PC-9 (cell line): ENCODE measurements at places on chromosomes 1 and 21. TPM values are rescaled to one million over a fixed set of nuclear protein-coding genes. Genes with fewer than 3 reads are reported as not detected.

Gene H6PD
- total RNA-seq = 31.1 and 43.9 TPM in 2 replicates

Gene RORC
- 0.35 and 0.70 TPM in 2 replicates for total RNA-seq

DNA sequence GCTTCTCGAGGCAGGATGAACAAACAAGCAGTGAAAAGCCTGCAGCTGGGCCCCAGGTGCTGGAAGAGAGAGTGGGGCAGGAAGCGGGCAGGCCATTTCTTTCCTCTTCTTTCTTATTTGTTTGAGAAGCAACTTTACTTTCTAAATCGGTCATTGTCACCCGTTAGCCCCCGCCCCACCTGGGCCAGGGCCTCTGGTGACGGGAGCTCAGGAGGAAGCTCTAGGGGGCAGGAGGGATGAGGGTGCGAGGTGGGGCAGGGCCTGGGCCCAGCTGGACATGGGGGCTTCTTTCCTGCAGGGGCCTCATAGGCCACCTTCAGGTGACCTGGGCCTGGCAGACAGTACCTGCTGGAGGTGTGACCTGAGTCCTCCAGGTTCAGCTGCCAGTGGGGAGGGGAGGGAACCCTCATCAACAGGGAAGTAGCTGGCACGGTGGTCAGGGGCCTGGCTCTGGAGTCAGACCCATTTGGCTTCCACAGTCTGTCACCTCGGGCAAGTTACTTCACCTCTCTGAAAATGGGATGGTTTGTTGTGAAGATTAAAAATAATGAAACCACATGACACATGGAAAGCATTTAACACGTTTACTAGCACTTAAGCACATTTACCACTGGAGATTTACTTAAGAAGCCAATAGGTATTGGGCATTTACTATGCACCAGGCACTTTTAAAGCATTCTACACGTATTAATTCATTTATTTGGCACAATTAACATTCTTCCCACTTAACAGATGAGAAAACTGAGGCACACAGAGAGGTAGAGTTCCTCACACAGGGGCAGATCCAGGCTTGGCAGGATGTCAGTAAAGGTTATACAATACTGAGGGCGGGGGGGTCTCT is 54.1 kb upstream of the ID3 start:
- no peak overlapping the region for H3K4me3 ChIP-seq
- no peak overlapping the region for H3K27ac ChIP-seq
- no peaks in the 10 kb centered on the region for H3K4me1 ChIP-seq
- no peaks in the 10 kb centered on the region for H3K27me3 ChIP-seq

GRCh38 chr1:171226747-171227370 is 21.4 kb upstream of the FMO1 start:
- H3K4me3 ChIP-seq = no peak overlapping the region
- H3K36me3 ChIP-seq = no peaks in the 10 kb centered on the region
- H3K4me1 ChIP-seq = no peaks in the 10 kb centered on the region
- no peak for DNase-seq

GRCh38 chr21:39637197-39637970 is 24.6 kb downstream of the B3GALT5 start:
- H3K27ac ChIP-seq = no peak overlapping the region
- DNase-seq = no peak
- H3K36me3 ChIP-seq = no peaks in the 10 kb centered on the region
- H3K4me3 ChIP-seq = no peak overlapping the region

GRCh38 chr21:17793246-17794123 is 25.7 kb downstream of the C21orf91 start:
- no peak overlapping the region for H3K4me3 ChIP-seq
- H3K4me1 ChIP-seq = no peaks in the 10 kb centered on the region; the same call in 1 of the 2 replicates
- no peak for DNase-seq
- no peak overlapping the region for H3K27ac ChIP-seq
- peaks cover 14% of the 10 kb centered on the region; the same call in 1 of the 2 replicates for H3K36me3 ChIP-seq

Gene RGS18
- not detected in 2 replicates for total RNA-seq

DNA sequence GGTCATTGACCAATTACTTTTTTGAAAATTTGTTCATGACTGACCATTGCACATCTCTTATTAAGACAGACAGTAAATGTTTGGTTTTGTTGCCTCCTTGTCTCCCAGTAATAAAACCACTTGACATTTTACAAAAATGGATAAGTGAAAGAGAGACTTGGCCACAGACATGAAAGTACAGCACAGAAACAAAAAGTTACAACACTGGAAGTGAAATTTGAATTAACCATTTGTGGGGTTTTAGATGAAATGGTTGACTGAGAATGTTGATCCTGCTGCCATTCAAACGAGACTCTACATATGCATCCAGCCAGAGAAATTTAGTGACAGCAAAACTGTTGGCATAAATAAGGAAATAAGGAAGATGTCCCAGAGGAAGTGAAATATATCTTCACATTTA is 79.3 kb upstream of the B3GALT2 start:
- no peaks in the 10 kb centered on the region for H3K36me3 ChIP-seq
- H3K27ac ChIP-seq = no peak overlapping the region
- no peak overlapping the region for H3K4me3 ChIP-seq
- no peak for DNase-seq
- H3K27me3 ChIP-seq = no peaks in the 10 kb centered on the region

- no peaks in the 10 kb centered on the region for H3K27me3 ChIP-seq
- H3K4me3 ChIP-seq = no peak overlapping the region
- no peak overlapping the region for H3K27ac ChIP-seq
- DNase-seq = no peak
- peaks cover 28% of the 10 kb centered on the region for H3K4me1 ChIP-seq
- no peaks in the 10 kb centered on the region for H3K36me3 ChIP-seq
Measured at GRCh38 chr21:35142036-35142815, 93.1 kb upstream of the RUNX1 start.

- H3K36me3 ChIP-seq = no peaks in the 10 kb centered on the region
- H3K4me3 ChIP-seq = no peak overlapping the region
- DNase-seq = no peak
- no peak overlapping the region for H3K27ac ChIP-seq
Measured at GRCh38 chr21:33658919-33659567, 16.7 kb downstream of the ITSN1 start.

Gene GBP6
- 2.0 and 2.2 TPM in 2 replicates for total RNA-seq
